ENCODE measurements at places on chromosomes 7 and 10. TPM values are rescaled to one million over a fixed set of nuclear protein-coding genes. Genes with fewer than 3 reads are reported as not detected.

The IFIT1B gene
- polyA plus RNA-seq: 0.04 TPM

The SMKR1 gene
- 3.5 TPM for polyA plus RNA-seq

The WIPF3 gene
- 4.8 TPM for polyA plus RNA-seq

The ZP3 gene
- polyA plus RNA-seq: 11.5 TPM

The PGAM2 gene
- polyA plus RNA-seq: 1.2 TPM

The ANKRD30A gene
- not detected for polyA plus RNA-seq

The UNC5B gene
- polyA plus RNA-seq: 41.4 TPM

The AKR1C1 gene
- 10.3 TPM for polyA plus RNA-seq

The CALHM1 gene
- not detected for polyA plus RNA-seq

The ARMC3 gene
- 15.9 TPM for polyA plus RNA-seq

The PANK1 gene
- 44.1 TPM for polyA plus RNA-seq

The LMOD2 gene
- polyA plus RNA-seq: not detected

The GPR15LG gene
- 0.97 TPM for polyA plus RNA-seq

The HYAL4 gene
- polyA plus RNA-seq: 0.10 TPM

The ITIH2 gene
- 0.29 TPM for polyA plus RNA-seq

The GRID1 gene
- polyA plus RNA-seq: 2.2 TPM

The MYO1G gene
- 0.62 TPM for polyA plus RNA-seq

The KLHL7 gene
- 41.4 TPM for polyA plus RNA-seq

The CHST3 gene
- polyA plus RNA-seq: 16.3 TPM

The SAMD9L gene
- 3.3 TPM for polyA plus RNA-seq

The ANKRD16 gene
- 11.2 TPM for polyA plus RNA-seq

The CAMK1D gene
- 11.8 TPM for polyA plus RNA-seq

The RAB11FIP2 gene
- polyA plus RNA-seq: 60.5 TPM

The FBXL15 gene
- 14.8 TPM for polyA plus RNA-seq

The MAT1A gene
- 1.0 TPM for polyA plus RNA-seq

The OPN4 gene
- not detected for polyA plus RNA-seq

The NFKB2 gene
- polyA plus RNA-seq: 20.6 TPM

The PLXNA4 gene
- 15.0 TPM for polyA plus RNA-seq

The WNT2 gene
- polyA plus RNA-seq: 0.42 TPM

The ZPBP gene
- 0.53 TPM for polyA plus RNA-seq

The MEIG1 gene
- 1.5 TPM for polyA plus RNA-seq

The ZNF800 gene
- polyA plus RNA-seq: 17.7 TPM

The RAMP3 gene
- polyA plus RNA-seq: 10.7 TPM

The CREB5 gene
- 11.0 TPM for polyA plus RNA-seq

The INMT gene
- polyA plus RNA-seq: 1.3 TPM

The FAM25C gene
- polyA plus RNA-seq: not detected
